WERI-Rb-1 (cell line): ENCODE measurements at places on chromosomes 12 and 14.

DNA sequence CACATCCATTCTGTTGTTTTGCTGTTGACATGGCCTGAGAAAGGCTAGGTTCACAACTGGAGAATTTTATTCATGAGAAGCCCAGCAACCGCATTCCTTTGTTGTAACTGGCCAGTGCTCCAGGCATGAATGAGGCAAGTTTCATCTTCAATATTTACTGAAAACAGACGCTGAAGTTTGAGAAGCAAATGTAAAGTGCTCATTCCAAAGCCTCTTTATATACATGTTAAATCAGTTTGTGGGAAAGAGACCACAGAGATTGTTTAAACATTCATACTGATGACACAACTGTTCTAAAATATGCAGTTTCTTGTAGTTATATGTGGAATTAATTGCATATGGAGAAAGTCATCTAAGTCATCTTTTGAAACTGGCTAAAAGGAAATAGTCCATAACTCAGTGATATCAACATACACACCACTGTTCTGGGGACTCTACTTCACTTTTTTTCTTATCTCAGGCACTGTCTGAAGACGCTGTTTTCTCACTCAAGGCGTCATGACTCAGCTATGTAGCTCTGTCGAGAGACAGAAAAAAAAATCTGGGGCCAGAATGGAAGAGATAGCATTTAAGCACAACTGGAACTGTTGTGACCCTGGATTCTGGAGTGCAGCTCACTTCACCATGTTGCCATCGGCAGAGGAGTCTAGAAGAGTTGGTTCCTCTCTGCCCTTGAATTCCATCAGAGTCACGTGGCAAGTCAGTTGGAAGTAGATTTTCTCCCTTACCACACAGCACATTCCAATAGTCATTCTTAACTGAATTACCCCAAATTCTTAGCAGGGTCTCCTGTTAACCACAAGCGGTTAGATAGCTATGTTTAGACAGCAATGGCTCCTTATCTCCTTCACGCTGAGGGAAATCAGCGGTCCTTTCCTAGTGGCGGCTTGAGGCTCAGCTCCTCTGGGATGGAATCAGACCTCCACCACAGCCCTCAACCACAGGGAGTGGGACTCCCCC is 258.4 kb upstream of the HMGA2 start:
- DNase-seq = no peak

DNA sequence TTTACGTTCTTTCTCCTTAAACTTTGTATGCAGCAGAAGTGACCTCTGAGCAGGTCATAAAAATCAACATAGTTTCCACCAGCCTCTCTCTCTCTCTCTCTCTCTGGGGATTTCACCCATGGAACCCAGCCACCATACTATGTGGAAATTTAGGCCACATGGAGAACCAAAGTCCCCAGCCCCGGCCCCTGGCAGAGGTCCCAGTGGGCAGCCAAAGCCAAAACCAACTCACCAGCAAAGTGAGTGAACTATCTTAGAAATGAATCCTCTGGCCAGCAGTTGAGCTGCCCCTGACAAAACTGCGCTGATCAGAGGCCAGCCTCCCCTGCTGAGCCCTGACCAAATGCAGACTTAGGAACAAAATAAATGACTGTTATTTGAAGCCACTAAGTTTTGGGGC is 9.2 kb downstream of the DUSP6 start:
- DNase-seq = no peak

DNA sequence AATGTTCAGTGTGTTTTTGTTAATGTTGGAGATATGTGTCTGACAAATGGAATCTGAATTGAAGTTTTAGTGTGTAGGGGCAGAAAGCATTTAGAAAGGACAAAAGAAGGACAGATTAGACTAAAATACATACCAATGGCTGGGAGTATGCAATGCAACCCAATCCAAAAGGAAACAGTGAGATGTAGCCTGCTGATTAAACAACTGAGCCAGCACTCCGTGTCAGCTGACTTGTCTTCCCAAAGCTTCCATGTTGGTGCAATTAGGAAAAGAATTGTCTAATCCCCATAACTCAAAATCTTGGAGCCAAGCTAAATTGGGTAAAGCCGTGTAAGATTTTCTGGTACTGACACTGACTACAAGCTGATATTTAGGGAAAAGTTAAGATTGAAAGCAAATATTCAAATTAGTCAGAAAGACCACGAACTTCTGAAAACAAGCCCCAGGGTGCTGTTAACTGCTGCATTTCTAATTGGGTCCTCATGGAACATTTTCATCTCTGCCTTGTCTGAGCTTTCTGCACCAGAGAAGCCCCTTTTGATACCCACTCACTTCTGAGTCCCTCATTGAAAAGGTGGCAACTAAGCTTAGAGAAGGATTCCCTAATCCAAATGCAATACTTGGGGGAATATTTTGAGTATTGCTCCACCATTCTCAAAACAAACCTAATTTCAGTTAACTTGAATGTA is 109.1 kb downstream of the DAD1 start:
- DNase-seq = no peak

- DNase-seq = no peak
Measured at GRCh38 chr12:3520711-3521110, 29.7 kb downstream of the PRMT8 start.

- no peak for DNase-seq
Measured at GRCh38 chr12:131923260-131923659, 5.8 kb upstream of the PUS1 start.

DNA sequence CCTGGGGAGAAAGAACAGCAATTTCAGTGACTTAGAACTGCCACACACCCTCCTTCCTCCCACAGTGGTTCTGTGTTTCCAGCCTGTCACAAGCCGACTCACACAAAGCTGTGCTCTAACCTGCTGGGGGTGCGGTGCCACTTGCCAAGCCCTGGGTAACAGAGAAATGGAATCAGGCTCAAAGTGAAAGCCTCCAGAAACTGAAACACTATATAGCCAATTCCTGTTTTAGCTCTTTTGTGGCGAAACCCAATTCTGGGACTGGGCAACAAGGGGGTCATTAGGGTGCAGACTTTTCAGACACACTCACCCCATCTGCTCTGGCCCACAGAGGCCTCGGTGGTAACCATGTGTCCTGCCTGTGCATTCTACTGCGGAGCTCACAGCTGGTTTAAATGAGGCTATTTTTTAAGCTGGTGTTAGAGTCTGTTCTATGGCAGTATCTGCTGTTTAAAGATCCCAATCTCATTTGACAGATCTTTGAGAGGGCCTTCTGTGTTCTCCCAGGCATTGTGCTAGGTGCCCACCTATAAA is 15.2 kb upstream of the ACTR6 start:
- DNase-seq = no peak

DNA sequence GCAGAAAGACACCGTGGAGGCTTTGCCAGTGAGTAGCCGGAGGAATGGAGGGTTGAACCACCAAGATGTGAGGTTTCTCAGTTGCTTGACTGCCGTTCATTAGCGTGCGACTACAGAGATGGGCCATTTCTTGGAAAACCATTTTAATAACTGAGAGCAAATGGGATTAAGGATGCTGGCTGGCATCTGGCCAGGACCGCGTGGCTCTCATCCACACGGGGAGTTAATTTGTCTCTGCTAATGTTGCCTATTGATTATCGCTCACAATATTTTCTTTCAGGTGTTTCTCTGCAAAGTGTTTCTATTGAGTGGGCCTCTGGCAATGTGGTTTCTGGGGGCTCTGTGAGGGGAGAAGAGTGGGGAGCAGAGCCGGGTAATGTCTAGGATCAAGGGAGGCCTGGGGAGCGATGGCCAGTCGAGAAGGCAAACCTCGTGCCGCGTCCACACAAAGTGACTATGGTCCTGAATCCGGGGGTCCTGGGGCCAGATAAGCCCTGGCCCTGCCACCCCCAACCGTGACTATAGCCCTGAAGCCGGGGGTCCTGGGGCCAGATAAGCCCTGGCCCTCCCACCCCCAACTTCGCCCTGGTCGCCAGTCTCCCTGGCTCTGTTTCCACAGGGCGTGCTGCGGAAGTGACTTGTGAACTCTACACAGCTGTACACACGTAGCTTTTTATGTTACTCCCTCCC is 110.6 kb downstream of the PRMT8 start:
- no peak for DNase-seq

DNA sequence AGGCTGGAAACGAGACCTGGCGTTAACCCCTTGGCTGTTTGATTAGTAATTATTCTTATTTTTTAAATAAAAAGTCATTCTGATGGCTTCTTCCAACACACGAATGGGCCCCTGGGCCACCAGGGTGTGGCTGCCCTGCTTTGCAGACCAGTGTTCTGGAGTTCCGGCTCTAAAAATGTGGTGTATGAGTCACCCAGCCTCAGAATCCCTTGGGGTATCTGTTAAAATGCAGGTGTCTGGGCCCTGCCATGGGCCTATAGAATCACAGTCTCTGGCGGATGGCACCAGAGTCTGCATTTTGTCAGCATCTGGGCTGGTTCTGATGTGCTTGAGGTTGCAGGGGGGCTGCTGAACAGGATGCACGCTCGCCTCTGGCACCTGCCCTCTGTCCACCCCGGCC is 2.5 kb upstream of the PSMC1 start:
- no peak for DNase-seq

GRCh38 chr12:63948211-63948610 is 103.7 kb downstream of the SRGAP1 start:
- DNase-seq = no peak

DNA sequence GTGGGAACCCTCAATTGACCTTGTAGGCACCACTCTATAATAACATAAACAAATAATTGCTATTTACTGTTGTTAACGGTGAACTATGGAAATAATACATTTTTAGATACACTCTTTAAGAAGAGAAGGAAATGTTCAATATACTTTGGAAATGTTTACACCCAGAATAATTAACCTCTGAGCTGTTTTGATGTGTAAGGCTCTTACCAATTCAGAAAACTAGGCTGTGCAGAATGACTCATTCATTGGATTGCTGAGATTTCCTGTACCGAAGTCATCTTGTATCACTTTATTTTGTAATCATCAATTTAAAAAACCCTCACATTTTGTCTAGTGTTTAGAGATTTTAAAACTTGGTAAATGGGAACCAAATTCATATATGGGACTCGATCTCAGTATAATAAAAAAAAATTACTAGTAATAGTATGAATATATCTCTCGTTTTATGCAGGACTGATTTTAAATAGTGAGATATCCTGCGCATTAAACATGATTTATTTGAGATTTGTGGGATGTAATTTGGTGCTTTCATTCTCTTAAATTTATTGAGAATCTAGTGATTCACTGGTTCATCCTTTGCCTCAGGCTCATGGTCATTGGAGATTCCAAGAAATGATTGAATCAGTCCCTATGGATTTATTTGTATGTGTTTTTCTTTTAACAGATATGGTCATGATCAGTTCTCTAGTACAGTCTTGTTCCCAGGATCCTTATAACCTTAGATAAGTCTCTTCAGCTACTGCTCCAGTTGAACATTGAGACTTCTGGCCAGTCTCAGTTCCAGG is 3.9 kb downstream of the SAMD4A start:
- DNase-seq = no peak

DNA sequence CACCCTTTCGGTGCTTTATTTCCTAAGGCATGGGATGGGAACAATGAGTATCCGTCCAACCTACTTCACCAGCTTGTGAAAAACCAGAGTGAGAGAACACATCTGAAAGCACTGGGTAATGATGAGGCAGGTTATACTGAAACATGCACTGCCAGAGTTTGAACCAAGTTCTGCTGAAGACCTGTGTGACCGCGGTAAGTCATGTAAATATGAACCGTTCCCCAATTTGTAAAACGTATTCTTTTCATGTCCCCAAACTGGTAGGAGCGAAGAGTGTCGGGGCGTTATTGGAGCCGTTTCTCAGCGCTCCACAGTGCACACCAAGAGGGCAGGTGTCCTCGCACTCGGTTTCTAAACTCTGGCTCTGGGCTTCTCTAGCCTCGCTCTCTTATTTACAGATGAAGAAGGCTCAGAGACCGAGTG is 788 bp upstream of the NGDN start:
- DNase-seq = no peak

GRCh38 chr14:36773558-36773957 is 111.9 kb downstream of the PAX9 start:
- no peak for DNase-seq

DNA sequence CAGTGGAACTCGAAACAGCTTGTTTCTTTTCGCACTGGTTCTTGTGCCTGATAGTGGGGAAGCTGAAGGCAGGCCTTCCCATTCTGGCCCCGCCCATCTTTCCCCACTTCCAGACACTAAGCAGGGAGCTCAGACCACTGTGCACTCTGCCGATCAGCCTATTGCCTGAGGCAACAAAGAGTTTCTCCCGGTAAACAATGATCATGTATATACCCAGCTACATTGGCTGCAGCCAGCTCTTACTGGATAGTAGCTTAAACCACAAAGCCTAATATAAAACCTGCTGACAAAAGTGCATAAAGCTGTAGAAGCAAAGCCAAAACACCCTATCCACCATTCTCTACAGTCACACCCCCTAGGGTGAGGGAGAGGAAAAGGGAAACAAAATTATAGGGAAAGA is 24.7 kb upstream of the GLIPR1 start:
- DNase-seq = no peak

- DNase-seq = no peak
Measured at GRCh38 chr14:67468378-67468730, 20.2 kb downstream of the TMEM229B start.

- DNase-seq = no peak
Measured at GRCh38 chr14:56292970-56293369, 174.8 kb downstream of the PELI2 start.

DNA sequence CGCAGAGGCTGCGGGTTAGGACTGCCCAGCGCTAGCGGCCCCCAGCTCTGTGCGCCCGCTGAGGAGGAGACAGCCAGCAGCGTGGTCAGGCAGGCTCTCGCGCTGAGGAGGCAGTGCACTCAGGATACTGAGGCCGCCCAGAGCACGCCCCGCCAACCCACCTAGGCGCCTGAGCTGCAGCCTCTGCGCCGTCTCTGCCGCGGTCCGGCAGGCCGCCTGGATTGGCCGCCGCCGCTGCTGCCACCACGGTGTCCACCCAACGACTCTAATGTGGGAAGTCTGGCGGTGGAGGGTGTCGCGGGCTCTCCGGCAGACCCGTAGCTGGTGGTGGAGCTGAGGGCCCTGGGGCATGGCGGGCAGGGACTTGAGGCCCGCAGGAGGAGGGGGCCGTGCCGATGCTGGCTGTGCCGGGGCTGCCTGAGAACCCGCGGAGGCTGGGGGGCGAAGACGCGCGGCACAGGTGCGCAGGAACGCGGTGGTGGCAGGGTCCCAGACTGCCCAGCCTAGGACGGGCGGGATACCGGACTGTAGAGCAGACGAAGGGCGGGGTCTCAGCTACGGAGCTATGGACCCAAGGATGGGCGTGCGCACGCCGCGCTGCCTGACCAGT is 69.9 kb downstream of the ASCL4 start:
- peak; percentile 33 for DNase-seq

GRCh38 chr12:77104286-77104685 is 38.9 kb upstream of the E2F7 start:
- no peak for DNase-seq

- DNase-seq = peak; percentile 53
Measured at GRCh38 chr12:1594006-1594260, 448 bp downstream of the FBXL14 start.

GRCh38 chr14:39376667-39377403 is 55.4 kb downstream of the FBXO33 start:
- no peak for DNase-seq

GRCh38 chr14:86015941-86016340 is 486.0 kb downstream of the FLRT2 start:
- DNase-seq = no peak

- DNase-seq = no peak
Measured at GRCh38 chr14:76236172-76237130, 84.7 kb downstream of the GPATCH2L start.

- DNase-seq = no peak
Measured at GRCh38 chr12:123227581-123228258, 5.2 kb downstream of the MPHOSPH9 start.

- no peak for DNase-seq
Measured at GRCh38 chr12:132020292-132020691, 70.5 kb downstream of the EP400 start.
